Bronchial epithelial cell (primary cell): ENCODE measurements at places on chromosomes 3 and 15. TPM values are rescaled to one million over a fixed set of nuclear protein-coding genes. Genes with fewer than 3 reads are reported as not detected.

GRCh38 chr3:122374034-122374433 lies 9.0 kb downstream of the MIX23 start:
- no peak for DNase-seq

Gene SYNM
- total RNA-seq: 0.26 and 0.38 TPM in 2 replicates

Gene DUOXA2
- total RNA-seq: 0.13 TPM in 1 of 2 replicates, not detected in the other

- no peak for DNase-seq
Observed at GRCh38 chr15:38490242-38490922, 36.5 kb downstream of the FAM98B start.

DNA sequence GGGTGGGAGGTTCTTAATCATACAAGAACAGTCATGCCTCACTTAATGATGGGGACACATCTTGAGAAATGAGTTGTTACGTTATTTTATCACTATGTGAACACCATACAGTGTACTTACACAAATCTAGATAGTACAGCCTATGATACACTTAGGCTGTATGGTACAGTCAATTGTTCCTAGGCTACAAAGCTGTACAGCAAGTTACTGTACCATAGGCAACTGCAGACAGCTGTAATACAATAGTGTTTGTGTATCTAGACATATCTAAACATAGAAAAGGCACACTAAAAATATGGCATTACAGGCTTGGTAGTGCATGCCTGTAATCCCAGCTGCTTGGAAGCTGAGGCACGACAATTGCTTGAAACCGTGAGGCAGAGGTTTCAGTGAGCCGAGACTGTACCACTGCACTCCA lies 55.7 kb upstream of the PLXND1 start:
- peak; percentile 39 for DNase-seq

DNA sequence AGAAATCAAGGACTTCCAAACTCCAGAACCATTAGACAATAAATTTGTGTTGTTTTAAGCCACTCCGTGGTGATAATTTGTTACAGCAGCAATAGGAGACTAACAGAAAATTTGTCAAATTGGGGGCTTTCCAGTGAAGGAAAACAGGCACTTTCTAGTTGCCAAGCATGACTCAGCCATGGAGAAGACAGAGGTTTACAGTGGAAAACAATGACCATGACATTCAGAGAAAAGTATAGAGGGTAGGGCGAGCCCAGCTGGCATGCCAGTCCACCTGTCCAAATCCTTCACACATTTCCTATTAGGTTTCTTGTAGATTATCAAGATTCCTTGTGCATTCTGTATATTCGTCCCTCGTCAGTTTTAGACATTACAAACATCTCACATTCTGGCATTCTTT lies 24.9 kb downstream of the SLCO2A1 start:
- no peak for DNase-seq
